ENCODE measurements at places on chromosomes 3 and 15.

- no peaks in the 10 kb centered on the region for H3K4me1 ChIP-seq
- no peaks in the 10 kb centered on the region for H3K36me3 ChIP-seq
- peaks cover 79% of the 10 kb centered on the region for H3K27me3 ChIP-seq
- DNase-seq: no peak
Measured at GRCh38 chr15:89368566-89369223, 34.1 kb upstream of the POLG start.

GRCh38 chr15:74780523-74781430, 1.1 kb upstream of the CSK start:
- peak overlapping the region; percentile 31 for H3K27ac ChIP-seq
- peak; percentile 27 for DNase-seq
- peak overlapping the region; percentile 90 for H3K4me3 ChIP-seq
- peaks cover 2% of the 10 kb centered on the region for H3K27me3 ChIP-seq
- H3K4me1 ChIP-seq: peaks cover 64% of the 10 kb centered on the region

DNA sequence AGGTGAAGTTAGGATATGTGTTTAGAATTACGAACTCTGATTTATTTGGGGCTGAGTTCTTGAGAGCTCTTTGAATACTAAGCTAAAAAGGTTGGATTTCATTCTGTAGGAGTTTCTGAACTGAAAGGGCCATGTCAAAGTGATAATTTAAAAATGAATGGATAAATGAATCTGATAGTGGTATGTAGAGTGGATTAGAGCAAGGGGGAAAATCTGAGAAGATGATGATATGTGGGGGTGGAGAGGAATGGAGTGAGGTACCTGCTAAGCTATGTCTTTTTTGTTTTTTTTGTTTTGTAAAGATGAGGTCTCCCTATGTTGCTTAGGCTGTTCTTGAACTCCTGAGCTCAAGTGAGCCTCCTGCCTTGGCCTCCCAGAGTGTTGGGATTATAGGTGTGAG, 44.6 kb upstream of the SLC22A13 start:
- 0 out of 2 replicates have a peak overlapping the region, but pooled peaks have one; percentile 1 for H3K27ac ChIP-seq
- DNase-seq: no peak
- peaks cover 55% of the 10 kb centered on the region for H3K4me1 ChIP-seq
- H3K4me3 ChIP-seq: no peak overlapping the region

- H3K4me3 ChIP-seq: no peak overlapping the region
- no peaks in the 10 kb centered on the region for H3K4me1 ChIP-seq
- no peak for DNase-seq
Measured at GRCh38 chr3:62631488-62631887, 243.7 kb downstream of the CADPS start.

DNA sequence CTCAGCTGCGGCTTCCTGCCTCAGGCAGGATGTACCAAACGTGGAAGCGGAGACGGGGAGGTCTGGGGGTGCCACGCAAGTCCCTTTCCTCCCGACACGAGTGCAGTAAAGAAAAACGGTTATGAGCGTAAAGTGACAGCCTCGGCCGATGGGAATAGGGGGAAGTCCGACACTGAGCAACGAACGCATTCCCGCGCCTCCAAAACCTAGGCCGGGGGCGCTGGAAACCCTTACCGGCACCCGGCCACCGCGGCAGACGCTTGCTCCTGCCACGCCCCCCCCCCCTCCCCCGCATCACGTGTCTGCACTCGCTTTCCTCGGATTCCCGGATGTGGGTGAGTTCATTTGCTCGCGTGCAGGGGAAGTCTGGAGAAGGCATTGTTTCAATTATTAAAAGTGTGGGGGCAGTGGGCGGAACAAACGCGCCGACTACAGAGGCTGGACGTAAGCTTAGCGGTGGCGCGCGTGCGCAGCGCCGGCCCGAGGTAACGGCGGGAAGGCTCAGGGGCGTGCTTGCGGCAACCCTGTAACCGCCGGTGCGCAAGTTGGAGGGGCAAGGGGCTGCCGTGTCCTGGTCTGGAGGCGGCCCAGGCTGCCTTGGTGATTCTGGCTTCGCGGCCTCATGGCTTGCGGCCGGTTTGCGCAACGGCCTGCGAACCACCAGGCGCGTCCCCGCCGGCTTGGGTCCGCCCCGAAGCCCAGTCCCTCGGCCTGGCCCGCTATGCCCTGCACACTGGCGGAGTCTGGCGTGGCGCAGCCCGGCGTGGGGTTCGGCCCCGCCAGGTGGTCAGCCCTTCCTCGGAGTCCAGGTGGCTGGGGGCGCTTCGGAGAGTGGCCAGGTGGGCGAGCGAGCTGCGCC, at the start of the genes ANAPC13 and CEP63:
ANAPC13 (minus strand) TSS at position 268 of the 859 bp plus-strand sequence. CDS start 3,081 bp downstream, outside the sequence.
CEP63 (plus strand) TSS at position 340 of the 859 bp plus-strand sequence. CDS start 9,264 bp downstream, outside the sequence.
- peak; percentile 99 for DNase-seq
